ENCODE measurements at places on chromosomes 3 and 15.

GRCh38 chr3:147267434-147267833 is 138.9 kb downstream of the ZIC4 start:
- no peak for DNase-seq

DNA sequence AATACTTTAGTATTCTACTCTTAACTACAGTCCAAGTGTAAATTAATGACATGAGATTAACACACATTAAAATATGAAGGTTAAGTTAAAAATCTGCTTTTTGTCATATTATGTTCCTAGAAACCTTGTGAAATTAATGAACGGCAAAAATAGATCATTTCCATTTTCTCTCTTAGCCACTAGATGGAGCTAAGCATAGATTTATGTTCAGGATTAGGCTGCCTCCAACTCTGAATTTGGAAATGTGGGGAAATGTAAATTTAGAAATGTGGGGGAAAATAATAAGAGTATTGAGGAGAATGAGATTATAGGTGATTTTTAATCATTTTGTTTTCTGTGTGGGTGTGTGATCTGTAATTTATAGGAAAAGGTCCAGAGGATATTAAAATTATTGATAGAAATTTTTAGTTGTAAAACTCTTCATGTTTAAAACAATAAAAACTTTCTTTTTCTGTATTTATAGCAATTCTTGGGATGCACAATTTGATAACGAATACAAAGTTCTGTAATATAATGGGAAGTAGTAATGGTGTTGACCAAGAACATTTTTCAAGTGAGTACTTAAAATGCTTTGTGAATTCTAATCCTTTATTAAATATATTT is 59.2 kb downstream of the TMOD3 start:
- DNase-seq, result no peak

GRCh38 chr15:37907136-37907535 is 27.3 kb upstream of the TMCO5A start:
- DNase-seq, result no peak

DNA sequence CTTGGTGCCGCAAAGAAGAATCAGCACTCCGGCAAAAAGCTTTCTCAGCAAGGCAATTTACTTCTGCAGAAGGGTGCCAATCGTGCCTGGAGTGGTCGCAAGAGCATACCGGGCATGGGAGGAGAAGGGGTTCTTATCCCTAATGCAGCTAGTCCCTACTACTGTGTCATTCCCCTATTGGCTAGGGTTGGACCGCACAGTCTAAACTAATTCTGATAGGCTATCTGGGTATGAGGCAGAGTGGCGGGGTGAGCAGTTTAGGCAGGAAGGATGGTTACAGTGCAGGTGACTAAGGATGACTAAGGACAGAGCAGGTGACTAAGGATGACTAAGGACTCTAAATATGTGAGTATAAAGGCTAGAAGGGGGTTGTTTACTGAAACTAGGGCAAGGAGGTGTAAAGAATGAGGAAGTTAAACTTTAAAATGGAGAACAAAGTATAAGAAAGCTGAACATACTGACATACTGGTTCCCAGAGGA is 52.9 kb downstream of the PGBD4 start:
- no peak for DNase-seq

DNA sequence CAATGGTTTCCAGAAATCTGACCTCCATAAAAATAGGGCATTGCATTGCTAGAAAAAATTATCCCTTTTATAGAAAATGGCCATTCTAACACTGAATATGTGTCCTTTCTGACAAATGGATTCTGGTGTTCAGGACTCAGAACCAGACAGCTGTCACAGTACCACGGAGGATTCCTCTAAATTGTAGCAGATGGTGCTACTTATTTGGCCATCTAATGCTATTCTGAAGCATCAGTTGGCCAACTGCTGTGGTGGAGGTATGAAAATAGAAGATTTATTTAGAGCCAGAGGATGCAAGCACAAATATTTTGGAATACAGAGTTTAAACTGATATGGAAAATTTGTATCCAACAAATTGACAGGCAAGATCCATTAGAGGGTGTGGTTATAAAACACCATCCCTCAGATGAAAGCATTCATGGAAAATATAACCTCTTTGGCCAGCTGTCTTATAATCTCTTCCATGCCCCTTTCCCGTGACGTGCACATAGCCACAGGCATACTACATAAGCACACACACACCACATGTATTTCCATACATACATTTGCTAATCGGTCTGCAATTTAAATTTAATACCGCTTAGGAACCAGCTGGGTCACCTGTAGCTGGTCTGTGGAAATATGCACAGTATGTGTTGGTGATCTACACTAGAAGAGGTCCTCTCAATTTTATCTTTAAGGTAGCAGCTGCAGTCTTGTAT is 302.7 kb upstream of the KCNMB2 start:
- DNase-seq, result no peak

- no peak for DNase-seq
These were observed 80.6 kb downstream of the OXSM start for GRCh38 chr3:25870452-25870851.
